IMR-90 (cell line): ENCODE measurements at places on chromosomes 1 and 21. TPM values are rescaled to one million over a fixed set of nuclear protein-coding genes. Genes with fewer than 3 reads are reported as not detected.

The MTARC2 gene
- 0.36 and 0.56 TPM in 2 replicates for total RNA-seq

The PDZK1IP1 gene
- total RNA-seq = not detected in 2 replicates

The PBX1 gene
- total RNA-seq = 17.5 and 17.9 TPM in 2 replicates

The KIF14 gene
- 4.7 and 10.8 TPM in 2 replicates for total RNA-seq

The LEFTY1 gene
- not detected in 2 replicates for total RNA-seq

The SLC5A9 gene
- not detected in 2 replicates for total RNA-seq

The OR2T29 gene
- total RNA-seq = not detected in 2 replicates

The CELA3A gene
- total RNA-seq = not detected in 2 replicates

The CYP4A22 gene
- total RNA-seq = not detected in 2 replicates

The CELA2B gene
- total RNA-seq = not detected in 2 replicates

The ADAMTSL4 gene
- 0.54 and 0.56 TPM in 2 replicates for total RNA-seq

The RNU1-2 gene
- total RNA-seq = under 0.01 TPM in 2 replicates

The IL19 gene
- total RNA-seq = not detected in 2 replicates

The CYP4Z1 gene
- not detected in 2 replicates for total RNA-seq

The C1orf167 gene
- under 0.01 and 0.28 TPM in 2 replicates for total RNA-seq

The UBL4B gene
- not detected in 2 replicates for total RNA-seq

The AVPR1B gene
- total RNA-seq = not detected in 2 replicates

The C1orf116 gene
- under 0.01 TPM in 1 of 2 replicates, not detected in the other for total RNA-seq

The KCNA2 gene
- total RNA-seq = under 0.01 TPM in 1 of 2 replicates, not detected in the other

The DR1 gene
- total RNA-seq = 39.4 and 46.9 TPM in 2 replicates

The RAB42 gene
- total RNA-seq = 0.83 and 0.90 TPM in 2 replicates

The ZYG11A gene
- total RNA-seq = 1.9 and 2.0 TPM in 2 replicates

The MTHFR gene
- total RNA-seq = 6.7 and 7.3 TPM in 2 replicates

The KIF21B gene
- 0.36 and 0.56 TPM in 2 replicates for total RNA-seq

The FAM3B gene
- total RNA-seq = not detected in 2 replicates

The CD52 gene
- not detected in 2 replicates for total RNA-seq

The PODN gene
- 0.54 and 0.56 TPM in 2 replicates for total RNA-seq

The SPRR1B gene
- not detected in 2 replicates for total RNA-seq

The IRF6 gene
- 1.9 and 2.9 TPM in 2 replicates for total RNA-seq
